Astrocyte of the cerebellum (primary cell): ENCODE measurements at places on chromosomes 11 and 22.
A peak's percentile ranks its signal among the peaks of the same experiment; 100 is the strongest.

DNA sequence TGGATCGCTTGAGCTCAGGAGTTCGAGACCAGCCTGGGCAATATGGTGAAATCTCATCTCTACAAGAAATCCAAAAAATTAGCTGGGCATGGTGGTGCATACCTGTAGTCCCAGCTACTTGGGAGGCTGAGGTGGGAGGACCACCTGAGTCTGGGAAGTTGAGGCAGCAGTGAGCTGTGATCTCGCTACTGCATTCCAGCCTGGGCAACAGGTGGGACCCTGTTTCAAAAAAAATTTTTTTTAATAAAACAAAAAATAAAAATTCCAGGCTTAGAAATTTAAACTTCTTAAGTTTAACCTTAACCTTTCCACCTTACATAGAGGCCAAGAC, 21.2 kb downstream of the CLMP start:
- no peak for DNase-seq

DNA sequence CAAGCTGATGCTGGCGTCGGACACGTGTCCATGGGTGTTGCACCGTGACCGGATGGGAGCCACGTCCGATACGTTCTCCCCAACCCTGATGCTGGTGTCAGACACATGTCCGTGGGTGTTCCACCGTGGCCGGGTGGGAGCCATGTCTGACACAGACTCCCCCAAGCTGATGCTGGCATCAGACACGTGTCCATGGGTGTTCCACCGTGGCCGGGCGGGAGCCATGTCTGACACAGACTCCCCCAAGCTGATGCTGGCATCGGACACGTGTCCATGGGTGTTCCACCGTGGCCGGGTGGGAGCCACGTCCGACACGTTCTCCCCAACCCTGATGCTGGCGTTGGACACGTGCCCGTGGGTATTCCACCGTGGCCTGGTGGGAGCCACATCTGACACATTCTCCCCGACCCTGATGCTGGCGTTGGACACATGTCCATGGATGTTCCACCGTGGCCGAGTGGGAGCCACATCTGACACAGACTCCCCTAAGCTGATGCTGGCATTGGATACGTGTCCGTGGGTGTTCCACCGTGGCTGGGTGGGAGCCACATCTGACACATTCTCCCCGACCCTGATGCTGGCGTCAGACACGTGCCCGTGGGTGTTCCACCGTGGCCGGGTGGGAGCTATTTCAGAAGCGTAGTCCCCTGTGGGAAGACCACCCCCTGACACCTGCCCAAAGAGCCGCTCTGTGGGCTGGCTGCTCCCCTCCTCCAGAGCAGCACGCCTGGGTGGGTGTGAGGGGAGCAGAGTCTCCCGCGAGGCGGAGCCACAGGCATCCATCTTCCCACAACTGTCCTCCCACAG, 20.0 kb downstream of the SELENOO start:
- DNase-seq: no peak

DNA sequence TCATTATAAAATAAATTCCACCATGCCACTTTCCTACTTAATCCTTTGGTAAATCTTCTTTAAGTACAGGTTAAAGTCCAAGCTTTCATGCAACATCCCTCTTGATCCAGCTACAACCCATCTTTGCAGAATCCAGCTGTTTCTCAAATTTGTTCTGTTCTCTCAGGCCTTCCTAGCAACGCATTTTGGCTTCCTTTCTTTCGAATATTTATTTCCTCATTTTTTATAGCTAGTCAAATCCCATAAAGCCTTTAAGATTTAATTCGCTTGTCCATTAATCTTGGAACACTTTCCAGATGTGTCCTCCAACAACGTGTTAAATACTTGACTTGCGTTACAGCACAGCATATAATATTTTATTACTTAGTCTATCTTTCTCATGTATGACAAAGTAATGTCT, 600.1 kb upstream of the CHORDC1 start:
- no peak for DNase-seq

- no peak for DNase-seq
Observed at GRCh38 chr11:1450344-1450875, 36.2 kb downstream of the MOB2 start.

DNA sequence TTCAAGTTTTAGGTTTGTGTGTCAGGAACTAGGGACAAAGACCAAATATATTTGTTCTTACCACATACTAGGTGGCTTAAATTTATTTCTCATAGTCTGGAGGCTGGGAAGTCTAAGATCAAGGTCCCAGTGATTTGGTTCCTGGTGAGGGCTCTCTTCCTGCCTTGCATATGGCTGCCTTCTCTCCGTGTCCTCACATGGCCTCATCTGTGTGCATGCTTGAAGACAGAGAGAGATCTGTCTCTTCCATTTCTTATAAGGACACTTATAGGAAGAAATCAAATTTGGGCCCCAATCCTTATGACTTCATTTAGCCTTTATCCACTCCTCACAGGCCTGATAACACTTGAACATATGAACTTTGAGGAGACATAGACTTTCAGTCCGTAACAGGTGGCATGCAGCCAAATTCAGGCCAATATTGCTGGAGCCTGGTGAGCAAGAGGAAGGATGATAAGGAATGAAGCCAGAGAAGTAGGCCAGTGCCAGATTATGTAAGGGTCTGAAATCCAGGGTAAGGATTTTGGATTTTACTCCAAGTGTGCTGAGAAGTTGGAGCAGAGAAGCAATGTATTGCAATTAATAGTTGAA, 35.1 kb downstream of the TTC17 start:
- DNase-seq: no peak

DNA sequence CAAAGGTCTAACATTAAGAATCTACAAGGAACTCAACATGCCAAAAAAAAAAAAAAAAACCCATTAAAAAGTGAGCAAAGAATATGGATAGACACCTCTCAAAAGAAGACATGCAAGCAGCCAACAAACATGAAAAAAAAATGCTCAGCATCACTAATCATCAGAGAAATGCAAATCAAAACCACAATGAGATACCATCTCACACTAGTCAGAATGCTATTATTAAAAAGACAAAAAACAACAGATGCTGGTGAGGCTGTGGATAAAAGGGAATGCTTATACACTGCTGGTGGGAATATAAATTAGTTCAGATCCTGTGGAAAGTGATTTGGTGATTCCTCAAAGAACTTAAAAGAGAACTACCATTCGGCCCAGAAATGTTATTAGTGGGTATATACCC, 257.7 kb upstream of the PLET1 start:
- no peak for DNase-seq

DNA sequence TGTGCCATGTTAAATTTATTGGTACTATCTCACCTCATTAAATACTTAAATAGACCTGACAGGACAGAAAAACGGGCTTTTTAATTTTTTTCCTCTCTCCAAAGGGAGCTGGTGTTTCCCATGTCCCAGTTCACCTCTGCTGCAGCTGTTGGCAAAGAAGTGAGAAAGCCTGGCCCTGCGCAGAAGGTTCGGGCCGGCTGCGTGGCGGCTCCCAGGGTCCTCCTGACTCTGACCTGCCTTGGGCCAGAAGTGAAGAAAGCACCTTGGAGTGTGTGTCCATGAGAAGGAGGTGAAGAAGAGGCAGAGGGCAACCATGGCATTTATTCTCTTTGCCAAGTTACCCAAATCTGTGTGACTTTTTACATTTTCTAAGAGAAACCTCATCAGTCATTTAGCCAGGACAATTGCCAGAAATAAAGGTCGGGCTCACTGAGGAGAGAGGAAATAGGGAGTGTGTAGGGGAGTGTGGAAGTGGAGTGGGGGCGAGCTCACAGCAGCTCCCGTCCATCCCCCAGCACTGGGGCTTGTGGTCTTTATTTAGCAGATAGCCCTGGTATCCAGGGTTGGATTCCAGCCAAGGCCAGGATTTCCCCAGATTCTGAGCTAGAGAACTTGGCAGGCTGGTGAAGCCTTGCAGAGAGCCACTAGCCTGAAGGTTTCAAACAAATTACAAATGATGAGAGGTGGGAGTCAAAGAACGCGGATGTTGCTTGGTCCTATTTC, 102.4 kb upstream of the CADM1 start:
- DNase-seq: peak; percentile 69

GRCh38 chr11:94322501-94322900, 18.1 kb downstream of the IZUMO1R start:
- DNase-seq: no peak

GRCh38 chr11:40987776-40988435, 471.5 kb downstream of the LRRC4C start:
- DNase-seq: no peak

- DNase-seq: no peak
Observed at GRCh38 chr11:122517403-122518379, 137.8 kb upstream of the UBASH3B start.

DNA sequence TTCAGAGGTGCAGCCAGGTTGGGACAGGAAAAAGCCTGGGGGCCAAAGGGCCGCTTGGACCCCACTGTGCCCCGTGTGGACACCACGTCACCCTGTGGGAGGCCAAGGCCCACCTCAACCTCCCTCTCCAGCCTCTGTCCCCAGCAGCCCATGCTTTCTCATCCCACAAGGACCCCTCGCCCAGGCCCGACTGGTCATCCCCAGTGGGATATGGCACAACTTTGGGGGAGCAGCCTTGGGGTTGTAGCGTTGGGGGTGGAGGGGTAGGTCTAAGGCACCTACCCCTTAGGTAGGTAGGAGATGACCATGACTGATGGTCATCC, 44.0 kb downstream of the IGF2 start:
- no peak for DNase-seq

DNA sequence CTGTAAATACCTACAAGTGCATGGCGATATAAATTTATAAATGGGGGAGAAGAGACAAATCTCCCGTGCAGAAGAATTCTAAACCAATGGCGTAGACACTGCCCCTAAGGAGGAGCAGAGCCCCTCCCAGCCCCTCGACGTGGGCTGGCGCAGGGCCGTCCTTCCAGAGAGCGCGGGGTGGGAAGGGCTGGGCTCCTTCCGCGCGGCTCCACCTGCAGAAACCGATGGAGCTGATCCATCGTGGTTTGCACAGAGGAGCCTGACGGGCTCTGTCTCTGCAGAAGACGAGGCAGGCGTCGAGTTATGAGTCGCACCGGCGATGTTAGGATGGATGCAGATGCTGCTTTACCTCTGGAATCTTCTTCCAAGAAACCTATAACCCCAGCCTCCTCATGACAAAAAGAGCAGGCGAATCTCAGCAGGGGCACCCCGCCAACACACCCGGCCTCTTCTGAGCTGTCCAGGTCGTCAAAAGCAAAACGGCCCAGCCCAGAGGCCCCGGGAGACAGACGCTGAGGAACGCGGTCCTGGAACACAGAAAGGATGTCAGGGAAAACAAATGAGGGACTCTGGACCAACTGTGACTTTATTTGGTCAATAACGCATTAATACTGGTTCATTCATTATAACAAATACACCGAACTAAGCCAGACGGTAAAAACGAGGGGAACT, 11.0 kb upstream of the B4GALNT4 start:
- no peak for DNase-seq

DNA sequence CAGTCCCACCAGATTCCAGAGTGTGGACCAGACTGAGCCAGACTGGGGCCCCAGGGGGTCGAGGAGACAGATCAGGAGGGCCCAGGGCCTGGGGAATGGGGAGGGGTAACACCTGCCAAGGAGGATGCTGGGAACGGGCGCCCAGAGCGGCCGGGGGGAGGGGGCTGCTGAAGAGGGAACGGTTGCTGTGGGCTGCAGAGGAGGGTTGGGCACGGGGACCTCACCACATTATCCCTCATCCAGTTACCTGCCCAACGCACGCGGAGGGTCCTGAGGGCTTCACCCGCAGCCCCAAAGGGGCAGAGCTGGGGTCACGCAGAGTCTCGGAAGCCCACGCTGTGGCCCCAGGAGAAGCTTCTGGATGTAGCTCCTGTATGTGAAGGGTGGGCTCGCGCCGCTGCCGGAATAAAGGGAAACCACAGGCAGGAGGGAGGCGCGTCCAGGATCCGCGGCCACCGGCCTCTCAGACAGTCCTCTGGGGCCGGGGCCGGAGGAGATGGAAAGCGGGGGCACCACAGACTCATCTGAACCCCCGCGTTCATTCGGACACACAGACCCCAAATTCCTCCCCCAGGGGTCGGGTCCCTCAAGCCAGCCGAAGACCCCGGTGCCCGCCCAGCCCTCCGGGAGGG, 866 bp upstream of the SELENOO start:
- no peak for DNase-seq

GRCh38 chr11:72709478-72710238, 35.4 kb upstream of the PDE2A start:
- no peak for DNase-seq

- DNase-seq: no peak
Observed at GRCh38 chr11:96760815-96761214, 371.0 kb downstream of the JRKL start.

DNA sequence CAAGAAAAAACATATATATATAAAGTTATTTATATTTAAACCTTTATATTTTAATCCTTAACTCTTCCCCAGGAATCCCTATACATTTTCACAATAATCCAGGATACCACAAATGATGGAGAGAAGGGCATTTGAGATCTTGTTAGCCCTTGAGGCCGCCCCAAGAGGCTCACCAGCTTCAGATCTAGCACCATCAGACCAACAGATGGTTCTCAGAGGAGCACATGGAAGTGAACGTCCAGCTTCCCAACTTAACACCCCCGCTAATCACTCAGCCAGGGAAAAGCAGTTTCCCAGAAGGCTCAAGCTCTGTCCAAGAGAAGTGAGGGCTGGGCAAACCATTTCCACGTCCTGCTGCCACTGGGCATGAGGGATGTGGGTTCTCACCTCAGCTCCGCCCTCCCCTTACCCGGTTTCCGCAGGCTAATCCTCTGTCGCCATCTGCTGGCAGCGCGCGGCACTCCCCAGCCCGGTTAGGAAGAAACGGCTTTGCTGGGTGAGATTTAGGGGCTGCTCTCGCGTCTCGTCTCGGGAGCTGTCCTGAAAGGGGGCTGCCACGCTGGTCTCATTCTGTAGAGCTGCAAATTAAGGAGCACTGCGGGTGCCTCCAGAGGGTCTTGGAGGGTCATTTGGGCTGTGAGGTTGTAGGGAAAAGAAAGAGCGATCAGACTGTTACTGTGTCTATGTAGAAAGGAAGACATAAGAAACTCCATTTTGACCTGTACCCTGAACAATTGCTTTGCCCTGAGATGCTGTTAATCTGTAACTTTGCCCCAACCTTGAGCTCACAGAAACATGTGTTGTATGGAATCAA, 6.8 kb upstream of the FAM111A start:
- peak; percentile 53 for DNase-seq

DNA sequence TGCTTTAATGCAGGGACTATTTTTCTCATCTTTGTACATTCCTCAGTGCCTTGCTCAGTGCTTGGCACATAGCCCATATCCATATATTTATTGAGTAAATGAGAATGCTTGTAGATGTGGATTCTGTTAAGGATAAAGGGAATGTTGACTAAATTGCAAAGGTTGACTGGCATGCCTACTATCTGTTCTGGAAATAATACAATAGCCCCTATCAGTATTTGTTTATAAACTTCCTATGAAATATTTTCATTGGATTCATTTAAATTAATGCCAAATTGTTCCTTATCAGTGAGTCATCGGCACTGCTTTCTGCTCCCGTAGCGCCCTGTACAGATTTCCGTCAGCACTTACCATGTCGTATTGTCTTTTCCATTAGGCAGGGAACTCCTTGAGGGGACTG, 8.0 kb downstream of the RNF121 start:
- no peak for DNase-seq

- no peak for DNase-seq
Observed at GRCh38 chr11:61780581-61781162, 11.7 kb downstream of the TMEM258 start.
